ENCODE measurements at places on chromosomes 3 and 15.
A peak's percentile ranks its signal among the peaks of the same experiment; 100 is the strongest.

DNA sequence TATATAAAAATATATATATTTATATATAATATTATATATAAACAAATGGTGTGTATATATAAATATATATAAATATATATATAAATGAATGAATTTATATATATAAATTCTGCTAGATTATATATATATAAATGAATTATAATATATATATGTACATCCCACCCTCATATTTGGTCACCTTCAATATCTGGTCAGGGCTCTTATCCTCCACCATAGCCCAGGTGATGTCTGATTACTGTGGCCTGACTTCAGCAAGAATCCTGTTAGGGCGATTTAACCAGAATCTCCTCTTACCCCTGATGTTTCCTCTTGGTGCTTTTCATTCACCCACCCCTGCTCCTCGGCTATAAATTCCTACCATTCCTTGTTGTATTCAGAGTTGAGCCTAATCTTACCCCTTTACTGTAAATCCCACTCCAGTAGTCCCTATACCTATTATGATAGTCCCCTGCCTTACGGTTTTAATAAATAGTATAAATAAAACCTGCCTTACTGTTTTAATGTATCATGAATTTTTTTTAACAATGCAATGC lies 439.6 kb downstream of the PLOD2 start:
- no peak for DNase-seq

- DNase-seq = no peak
Observed at GRCh38 chr3:30141178-30141581, 465.2 kb upstream of the TGFBR2 start.

DNA sequence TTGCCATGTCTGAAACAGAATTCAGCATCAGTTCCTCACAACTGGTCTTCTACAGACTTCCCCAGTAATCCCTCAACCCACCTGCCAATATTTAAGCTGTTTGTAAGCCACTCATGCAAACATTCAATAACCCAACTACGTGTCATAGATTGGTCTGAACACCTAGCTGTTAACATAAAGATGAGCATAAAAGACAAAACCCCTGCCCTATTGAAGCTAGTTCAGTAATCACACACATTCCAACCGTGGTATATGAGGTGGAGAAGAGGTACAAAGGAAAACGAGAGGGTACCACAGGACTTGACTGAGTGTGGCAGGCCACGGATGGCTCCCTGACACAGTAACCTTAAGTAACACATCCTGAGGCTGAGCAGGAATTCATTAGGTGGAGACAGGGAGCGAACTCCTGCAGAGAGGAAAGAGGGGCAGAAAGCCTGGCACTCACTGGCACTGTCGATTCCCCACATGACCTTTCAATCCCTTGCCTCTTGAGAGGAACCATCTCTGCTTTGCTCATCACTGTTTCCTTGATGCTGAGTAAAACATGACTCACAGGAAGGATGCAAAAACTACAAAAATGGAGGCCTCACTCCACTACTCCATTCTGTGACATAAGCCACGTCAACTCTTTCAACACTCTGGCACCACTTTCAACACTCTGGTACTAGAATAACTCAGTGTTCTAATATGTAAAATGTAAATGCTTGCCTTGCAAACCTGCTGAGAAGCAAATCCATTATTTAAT lies 31.3 kb downstream of the RPN1 start:
- DNase-seq = no peak

DNA sequence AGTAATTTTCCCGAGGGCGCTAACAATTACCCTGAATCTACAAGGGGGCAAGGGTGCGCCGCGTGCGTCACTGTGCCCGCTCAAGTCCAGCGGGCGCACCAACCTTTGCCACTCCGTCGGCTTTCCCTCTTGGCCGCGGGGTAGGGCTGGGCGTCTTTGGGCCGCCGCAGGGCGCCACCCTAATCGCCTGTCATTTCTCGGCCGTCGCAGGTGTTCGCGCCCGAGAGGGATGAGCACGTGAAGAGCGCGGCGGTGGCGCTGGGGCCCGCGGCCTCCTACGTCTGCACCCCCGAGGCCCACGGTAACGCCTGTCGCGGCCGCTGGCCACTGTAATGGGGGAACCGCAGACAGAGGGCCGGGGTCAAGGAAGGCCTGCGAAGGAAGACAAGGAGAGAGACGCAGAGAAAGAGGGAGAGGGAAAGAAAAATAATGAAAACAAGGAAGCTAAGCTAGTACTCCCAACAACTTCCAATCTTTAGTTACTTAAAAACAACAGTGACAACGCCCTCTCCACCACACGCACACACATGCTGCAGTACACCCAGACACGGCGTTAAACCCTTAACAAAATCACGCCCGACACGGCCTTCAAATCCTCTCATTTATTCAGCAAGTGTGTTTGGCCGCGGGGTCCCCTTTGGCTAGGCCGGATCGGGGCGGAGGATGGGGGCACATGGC lies 3.8 kb downstream of the SKOR1 start:
- no peak for DNase-seq

GRCh38 chr3:61192222-61192621 lies 59.0 kb downstream of the FHIT start:
- DNase-seq = no peak

GRCh38 chr15:66057089-66057488 lies 187.8 kb downstream of the RAB11A start:
- DNase-seq = no peak

- DNase-seq = no peak
Observed at GRCh38 chr15:71185706-71186105, 70.4 kb downstream of the THSD4 start.

GRCh38 chr3:183131186-183131725 lies 31.3 kb downstream of the LAMP3 start:
- DNase-seq = no peak

DNA sequence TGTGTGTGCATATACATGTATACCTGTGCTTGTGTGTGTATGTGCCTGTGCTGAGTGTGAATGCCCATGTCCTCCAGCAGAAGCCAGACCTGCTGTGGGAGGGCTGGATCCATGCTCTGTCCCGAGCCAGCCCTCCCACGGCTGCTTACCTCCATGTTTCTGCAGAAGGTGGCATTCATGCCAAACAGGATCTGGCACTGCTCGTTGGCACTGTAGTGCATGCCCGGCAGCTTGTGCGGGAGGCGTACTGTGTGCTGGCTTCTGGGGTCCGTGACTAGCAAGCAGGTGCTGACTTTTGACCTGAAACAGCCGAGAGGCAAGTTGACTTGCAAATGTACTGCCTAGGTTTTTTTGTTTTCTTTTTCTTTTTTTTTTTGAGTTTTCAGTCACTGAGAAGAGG lies 189.3 kb downstream of the ADAMTS17 start:
- no peak for DNase-seq

DNA sequence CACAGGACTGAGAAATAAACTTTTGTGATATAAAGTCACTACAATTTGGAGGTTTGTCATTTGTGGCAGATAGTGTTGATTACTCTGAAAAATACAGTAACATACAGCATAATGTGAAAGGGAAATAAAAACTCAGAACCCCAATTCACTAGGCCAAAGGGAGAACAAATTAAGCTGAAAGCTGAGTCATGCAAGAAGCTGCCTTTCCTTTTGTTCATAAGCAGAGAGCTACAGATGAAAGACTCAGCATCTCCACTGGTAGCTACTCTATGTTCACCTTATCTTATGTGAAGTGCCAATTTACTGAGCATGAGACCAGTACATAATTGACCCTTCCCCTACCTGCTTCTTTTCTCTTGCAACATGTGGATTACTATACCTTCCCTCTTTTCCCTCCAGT lies 19.3 kb upstream of the SLTM start:
- no peak for DNase-seq

- DNase-seq = no peak
Observed at GRCh38 chr3:61796088-61796680, 234.8 kb downstream of the PTPRG start.

DNA sequence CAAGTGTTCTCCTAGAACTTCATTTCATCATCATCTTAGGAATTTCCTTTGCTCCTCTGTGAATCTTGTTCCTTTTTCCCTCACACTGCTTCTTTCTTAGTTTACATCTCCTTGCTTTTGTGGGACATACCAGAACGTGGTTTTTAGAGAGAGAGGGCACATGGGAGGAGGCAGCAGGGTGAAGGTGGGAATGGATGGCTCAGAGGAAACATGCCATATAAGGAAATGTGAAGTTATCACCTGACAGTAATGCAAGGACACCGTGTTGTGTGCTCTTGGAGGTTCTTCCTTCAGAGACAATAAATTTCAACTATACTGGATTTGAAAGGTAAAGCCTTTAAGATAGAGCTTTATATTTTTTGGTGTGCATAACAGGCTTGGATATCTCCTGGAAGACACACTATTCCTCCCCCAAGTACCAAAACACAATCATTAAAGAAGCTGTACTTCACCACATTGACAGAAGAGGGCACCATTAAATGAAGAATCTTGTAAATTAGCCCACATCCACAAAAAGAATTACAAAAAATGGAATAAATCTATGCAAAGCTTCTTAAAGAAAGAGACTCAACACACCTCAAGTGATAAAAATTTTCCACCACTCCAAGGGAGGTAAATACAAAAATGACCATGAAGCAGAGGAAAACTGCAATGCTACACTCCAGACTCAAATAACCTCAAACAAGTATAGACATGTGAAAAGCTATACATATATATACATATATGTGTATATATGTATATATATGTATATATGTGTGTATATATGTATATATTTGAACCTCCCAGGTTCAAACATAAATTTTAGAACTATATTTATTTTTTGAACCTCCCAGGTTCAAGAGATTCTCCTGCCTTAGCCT lies 26.1 kb downstream of the RPL39L start:
- DNase-seq = no peak

DNA sequence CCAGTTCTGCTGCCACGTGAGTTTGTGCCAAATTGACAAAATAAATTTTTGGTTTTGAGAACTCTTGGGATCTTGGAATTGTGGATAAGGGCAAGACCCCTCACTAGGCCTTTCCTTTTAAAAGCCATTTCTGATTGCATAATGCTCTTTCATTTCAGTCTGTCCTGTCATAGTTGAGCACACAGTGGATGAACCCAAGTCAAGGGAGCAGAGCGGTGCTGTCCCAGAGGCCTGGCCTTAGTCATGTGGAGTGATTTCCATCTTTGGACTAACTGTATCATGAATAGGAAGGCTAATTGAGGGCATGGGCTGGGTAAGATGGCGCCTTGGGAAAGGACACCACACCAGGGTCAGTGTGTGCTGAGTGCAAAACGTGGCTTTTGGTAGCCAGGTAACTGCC lies 304.0 kb downstream of the UACA start:
- DNase-seq = no peak

GRCh38 chr3:162884373-162884772 lies 1387.8 kb downstream of the OTOL1 start:
- no peak for DNase-seq

GRCh38 chr3:46699676-46700523 lies 1.3 kb upstream of the TMIE start:
- no peak for DNase-seq

DNA sequence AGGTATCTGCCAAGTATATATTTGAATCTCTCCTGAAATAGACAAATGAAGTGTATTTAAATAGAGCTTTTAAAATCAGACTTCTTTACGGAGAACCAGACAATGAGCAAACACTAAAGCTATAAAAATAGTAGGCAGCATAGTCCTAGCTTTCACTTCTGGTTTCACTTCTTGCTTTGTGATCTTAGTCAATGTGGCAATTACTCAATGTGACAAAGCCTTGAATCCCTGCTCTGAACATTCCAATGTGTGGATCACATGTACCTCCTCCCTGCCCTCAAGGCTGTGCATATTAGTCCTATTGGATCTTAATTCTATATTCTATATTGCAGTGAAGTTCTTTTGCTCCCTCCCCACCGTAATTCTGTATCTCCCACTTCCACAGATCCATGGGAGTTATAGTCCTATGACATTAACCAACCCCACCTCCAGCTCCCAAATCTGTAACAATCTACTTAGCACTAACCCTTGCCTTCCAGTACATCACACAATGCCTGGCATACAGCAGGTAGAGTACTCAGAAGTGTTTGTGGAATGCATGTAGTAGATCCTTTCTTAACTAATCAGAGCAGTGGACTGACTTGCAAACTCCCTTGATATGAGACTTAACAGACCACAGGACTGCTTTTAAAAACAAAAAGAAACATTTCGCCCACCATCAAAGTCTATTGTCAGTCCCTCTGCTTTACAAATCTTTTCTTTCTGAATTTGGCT lies 24.3 kb upstream of the CP start:
- peak; percentile 27 for DNase-seq

- DNase-seq = peak; percentile 64
Observed at GRCh38 chr3:81302045-81302444, 459.4 kb downstream of the GBE1 start.

- no peak for DNase-seq
Observed at GRCh38 chr3:45885979-45886705, at the start of gene CCR9. TSS of gene CCR9 (plus strand) at chr3:45886543. CDS start at chr3:45894934, 8,391 bp downstream.

DNA sequence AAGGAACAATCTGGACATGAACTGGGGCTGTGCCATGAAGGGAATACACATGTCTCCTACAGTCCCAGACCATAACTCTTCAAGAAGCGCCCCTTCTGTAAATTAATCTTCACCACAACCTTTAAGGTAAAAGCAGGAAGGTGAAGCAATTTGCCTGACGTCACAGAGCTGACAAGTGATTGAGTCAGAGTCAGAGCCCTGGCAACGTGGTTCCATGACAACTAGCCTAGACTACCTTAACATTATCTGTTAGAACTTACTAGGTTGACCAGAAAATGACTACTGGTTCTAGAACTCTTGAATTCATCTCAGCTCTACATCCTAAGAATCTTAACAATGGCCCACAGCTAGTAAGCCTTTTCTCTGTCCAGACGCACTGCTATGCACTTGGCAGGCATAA lies 124.6 kb downstream of the NTRK3 start:
- no peak for DNase-seq

DNA sequence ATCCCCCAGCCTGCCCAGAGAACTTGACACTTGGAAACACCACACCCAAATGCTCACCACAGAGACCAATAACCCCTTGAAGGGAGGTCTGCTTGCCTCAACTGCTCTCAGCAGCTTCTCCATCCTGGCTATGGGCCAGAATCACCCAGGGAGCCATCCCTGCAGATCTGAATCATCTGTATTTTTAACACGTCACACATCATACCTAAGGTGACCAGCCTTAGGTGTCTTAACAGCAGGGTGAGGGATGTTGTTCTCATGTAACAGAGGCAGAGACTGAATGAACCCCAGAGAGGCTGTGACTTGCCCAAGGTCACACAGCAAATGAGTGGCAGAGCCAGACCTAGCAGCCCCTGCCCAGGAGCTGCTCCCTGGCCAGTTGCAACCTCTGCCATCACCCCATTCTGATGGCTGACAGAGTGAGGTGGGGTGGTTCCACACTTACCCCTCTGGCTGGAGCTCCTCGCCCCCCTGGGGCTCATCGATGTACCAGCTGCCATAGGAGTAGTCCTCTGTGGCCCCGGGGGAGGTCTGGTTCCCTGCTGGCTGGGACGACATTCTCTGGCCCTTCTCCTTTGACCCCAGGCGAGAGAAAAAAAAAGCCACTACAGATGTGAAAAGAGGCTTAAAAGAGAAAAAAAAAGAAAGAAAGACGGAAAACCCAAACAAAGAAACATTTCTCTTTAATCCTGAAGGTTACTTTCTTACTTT lies 722 bp downstream of the STRA6 start:
- DNase-seq = no peak

DNA sequence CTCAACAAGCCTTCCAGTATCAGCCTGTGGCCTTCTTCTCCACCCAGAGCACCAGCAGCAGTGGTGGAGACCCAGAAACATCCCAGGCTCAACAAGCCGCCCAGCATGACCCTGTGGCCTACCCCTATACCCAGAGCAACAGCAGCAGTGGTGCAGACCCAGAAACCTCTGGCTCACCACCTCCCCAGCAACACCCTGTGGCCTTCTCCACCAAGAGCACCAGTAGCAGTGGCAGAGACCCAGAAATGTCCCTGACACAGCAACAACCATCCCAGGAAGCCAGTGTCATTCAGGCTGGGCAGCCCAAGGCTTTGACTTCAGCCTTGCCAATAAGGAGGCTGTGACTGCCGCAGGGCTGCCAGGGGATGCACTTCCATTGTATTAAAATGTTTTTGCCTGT lies 16.3 kb upstream of the EMC3 start:
- no peak for DNase-seq
